ENCODE measurements at places on chromosomes 16 and 17.
A peak's percentile ranks its signal among the peaks of the same experiment; 100 is the strongest.

DNA sequence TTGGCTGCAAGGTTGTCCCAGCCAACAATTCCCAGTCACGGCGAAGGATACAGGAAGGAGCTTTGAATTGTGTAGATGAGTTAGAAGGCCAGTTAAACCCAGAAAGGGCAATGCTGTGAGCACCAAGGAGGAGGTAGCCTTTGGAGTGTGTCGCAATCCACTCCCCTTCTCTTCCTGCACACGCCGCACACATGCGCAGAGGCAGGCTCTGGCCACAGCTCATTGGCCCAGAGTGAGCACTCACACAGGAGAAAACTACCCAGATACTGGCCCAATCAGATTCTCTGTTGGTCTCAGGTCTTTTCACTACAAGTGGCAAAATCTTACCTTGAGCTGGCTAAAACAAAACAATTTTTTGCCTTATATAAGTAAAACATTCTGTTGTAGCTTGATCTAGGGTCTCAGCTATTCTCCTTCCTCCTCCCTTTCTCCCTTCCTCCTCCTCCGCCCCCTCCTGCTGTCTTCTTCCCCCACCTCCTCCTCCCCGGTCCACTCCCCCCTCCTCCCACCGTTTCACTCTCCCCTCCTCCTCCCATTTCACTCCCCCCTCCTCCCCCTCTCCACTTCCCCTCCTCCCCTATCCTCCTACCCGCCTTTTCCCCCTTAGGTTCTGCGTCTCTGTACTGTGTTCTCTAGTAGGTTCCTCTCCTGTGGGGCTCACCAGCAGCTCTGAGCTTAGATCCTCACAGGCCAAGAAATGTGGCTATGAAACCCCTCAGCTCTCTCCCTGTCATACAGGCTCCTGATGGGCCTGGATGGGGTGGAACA lies 344.9 kb downstream of the CPPED1 start:
- DNase-seq, result peak; percentile 37

- no peak for DNase-seq
Observed at GRCh38 chr16:51210087-51210486, 59.0 kb upstream of the SALL1 start.

GRCh38 chr16:324451-325334 lies 27.8 kb downstream of the AXIN1 start:
- DNase-seq, result peak; percentile 90

DNA sequence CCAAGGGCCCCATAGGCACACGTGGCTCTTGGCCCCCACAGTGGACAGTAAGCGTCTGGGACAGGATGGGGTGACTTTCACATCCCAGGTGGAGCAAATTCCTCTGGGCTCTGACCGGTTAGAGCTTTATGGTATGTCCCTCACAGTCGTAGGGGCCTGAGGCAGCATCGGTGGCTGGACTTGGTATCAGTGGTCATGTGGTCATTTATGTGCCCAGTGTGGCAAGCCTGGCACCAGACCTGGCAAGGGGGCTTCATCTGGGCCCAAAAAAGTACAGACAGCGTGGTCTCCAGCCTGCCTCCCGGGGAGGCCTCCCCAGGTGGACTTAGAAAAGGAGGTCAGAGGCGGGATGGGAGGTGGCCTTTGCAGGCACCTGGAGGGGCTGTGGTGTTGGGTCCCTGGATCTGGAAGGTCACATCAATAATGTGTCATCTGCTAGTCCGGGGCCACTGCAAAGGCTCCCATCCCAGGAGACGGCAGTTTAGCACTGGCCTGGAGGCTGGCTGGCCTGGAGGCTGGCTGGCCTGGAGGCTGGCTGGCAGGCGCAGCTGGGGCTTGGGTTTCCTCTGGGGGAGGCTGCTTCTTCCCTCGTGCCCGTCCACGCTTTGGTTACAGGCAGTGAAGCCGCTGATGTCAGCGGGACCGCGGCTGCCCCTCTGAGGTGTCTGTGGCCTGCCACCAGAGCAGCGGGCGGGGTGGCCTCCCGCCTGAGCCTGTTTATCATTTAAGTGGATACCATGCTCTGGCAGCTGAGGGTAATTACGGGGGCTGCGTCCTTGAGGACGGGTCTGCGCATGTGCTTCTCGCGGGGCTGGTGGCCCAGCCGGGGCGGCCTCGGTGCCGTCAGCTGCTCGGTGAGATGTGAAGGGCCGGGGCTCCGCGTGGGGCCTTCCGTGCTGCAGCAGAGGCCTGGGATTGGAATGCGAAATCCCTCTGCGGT lies 20.7 kb upstream of the CBX4 start:
- no peak for DNase-seq

GRCh38 chr16:15494236-15494635 lies 59.8 kb downstream of the BMERB1 start:
- DNase-seq, result no peak

DNA sequence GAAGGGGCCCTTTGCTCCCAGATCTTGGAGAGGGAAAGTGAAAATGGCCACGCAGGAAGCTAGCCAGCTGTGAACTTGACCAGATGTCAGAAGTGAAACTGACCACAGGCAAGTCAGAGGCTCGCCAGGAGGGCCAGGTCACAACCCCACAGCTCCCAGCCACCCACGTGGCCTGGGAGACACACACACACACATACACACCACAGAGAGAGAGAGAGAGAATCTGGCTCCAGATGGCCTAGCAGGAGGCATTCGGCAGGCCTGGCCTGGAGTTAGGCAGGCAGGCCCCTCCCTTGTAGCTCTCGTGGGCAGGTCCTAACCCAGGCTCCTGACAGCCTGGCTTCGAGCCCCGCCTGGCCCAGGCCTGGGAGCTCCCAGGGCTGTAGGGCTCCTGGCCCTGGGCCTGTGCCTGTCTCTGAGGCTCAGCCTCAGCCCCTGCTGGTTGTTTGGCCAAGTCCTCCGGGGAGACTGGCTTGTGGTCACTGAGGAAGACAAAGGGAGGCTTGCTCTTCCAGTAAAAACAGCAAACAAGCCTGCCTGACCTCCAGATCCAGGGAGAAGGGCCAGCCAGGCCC lies 20.2 kb downstream of the NGFR start:
- no peak for DNase-seq

DNA sequence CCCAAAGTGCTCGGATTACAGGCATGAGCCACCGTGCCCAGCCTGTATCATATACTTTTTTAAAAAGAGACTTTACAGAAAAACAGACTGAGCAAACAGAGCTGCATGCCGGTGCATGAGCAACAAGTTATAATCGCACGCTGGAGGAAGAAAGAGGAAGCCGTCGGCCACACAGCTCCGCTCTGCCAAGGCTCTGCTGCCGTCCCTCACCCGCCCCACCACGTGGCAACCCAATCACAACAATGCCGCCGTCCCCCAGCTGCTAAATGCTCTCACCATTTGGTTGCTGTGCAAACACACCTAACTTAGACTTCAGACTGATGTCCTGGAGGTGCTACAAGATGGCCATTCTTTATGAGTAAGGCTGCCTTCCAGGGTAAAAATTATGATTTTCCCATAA lies 83.5 kb downstream of the ADCY9 start:
- peak; percentile 14 for DNase-seq

DNA sequence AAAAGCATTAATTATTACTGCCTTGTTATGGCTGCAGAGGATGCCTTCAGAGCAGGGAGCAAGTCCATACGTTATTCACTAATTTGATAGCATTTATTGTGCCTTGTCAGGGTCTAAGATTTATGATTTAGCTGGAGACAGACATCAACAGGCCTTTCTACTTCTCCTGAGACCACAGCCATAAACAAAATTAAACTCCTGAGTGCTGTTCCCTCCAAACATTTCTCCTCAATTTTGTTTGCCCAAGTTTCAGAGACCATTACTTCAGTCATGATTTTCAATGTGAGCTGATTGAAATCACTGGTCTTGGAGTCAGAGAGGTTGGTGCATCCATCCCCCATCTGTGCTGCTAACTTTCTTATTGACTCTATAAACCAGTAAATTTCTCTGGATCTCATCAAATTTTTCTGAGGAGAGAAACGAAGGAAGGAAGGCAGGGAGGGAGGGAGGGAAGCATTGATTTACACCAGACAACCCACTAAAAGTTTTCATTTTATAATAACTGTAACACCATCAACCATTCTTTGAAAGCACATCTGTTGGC lies 423.6 kb upstream of the CDH11 start:
- no peak for DNase-seq

DNA sequence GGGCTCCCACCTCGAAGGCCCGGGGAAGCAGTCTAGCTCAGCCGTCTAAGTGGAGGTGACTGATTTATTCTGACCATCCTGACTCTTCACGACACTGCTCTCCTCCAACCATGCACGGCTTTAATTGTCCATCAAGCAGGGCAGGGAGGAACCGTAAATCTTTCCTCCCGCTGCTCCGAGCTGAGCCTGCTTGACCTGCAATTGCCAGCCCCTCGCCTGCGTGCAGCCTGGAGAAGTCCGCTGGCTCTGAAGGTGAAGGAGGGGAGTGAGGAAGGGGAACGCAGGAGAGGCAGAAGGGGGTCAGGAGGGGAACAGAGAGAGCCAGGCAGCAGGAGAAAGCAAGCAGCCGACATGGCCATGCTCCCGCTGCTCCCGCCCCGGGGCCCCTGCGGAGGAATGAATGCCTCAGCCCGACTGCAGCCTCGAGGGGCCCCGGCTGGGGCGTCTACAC lies 10.1 kb downstream of the RBFOX3 start:
- DNase-seq, result no peak

DNA sequence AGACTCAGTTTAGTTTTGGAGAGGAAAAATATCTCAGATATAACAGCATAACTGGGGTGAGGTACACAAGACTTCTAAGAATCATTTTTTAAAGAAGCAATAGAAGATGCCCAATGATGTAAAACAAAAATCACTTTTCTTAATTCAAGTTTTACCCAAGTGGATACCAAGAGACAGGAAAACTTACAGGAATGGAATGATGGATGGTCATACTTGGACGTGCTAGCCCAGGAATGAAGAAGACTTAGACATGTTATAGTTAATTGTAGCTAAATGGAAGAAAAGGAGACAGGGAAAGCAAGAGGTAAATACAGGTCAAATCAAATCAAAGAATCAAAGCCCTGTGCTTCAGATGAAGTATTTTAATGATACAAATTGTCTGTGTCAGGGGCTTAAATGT lies 312.7 kb upstream of the KCNJ16 start:
- no peak for DNase-seq

All from naive thymus-derived CD8-positive, alpha-beta T cell (primary cell).